ENCODE measurements at places on chromosomes 4 and X. TPM values are rescaled to one million over a fixed set of nuclear protein-coding genes. Genes with fewer than 3 reads are reported as not detected.
A peak's percentile ranks its signal among the peaks of the same experiment; 100 is the strongest.

DNA sequence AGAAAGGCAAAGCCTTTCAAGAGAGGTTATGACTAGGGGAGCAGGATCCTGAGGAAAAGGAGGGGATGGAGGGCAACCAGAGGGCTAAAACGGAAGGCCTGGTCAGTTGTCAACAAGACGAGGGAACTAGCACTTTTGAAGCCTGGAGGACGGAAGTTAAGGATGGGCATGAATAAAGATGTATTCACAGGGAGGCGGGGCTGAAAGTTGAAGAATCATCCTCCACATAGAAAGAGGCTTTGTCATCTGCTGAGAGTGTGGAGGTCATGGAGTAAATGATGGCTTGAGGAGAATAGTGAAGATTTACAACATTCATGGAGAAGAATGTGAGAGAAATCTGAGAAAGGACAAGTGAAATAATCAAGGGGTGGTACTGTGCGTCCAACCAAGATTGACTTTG is 137.5 kb downstream of the MAGEB17 start:
- H3K36me3 ChIP-seq = no peaks in the 10 kb centered on the region
- no peaks in the 10 kb centered on the region for H3K4me1 ChIP-seq
- H3K27me3 ChIP-seq = no peaks in the 10 kb centered on the region
- no peak for DNase-seq

DNA sequence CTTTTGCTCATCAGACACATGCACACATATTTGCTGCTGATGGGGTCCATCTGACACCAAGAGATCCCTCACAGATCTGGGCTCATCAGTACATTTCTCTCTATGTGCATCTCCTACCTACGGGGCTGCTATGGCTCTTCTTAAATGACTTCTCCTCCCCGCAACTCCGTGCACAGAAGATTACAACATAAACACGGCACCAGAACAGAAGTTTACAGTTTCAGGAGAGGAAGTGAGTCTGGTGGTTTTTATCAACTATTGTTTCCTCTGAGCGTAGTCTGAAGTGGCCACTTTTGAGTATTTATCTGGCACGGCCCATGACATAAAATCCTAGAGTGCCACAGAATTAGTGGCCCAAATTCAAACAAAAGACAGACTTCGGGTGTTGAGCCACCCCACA is 263.8 kb downstream of the PRDM5 start:
- H3K36me3 ChIP-seq = no peaks in the 10 kb centered on the region
- H3K27me3 ChIP-seq = no peaks in the 10 kb centered on the region
- no peaks in the 10 kb centered on the region for H3K4me1 ChIP-seq
- H3K27ac ChIP-seq = no peak overlapping the region
- no peak for DNase-seq

DNA sequence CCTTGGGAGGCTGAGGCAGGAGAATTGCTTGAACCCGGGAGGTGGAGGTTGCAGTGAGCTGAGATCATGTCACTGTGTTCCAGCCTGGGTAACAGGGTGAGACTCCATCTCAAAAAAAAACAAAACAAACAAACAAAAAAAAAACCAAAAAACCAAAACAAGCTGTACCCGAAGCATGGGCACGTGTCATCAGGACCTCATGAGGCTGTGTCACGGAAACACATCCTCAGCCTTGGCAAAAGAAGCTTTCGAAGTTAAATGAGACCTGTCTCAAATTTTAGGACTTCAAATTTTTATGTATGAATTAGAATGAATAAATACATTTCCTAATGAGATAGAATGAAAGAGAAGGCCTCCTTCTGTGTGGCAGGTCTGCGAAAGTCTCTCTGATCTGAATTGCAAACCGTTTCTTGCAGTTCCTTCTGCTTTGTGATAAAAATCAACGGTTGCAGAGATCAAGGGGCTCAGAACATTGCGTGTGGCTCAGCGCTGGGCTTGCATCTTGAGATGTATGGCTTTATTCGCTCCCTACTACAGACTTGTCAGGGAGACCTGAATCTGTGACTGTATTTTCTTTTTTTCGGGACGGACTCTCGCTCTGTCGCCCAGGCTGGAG is 19.5 kb upstream of the CRLF2 start:
- no peaks in the 10 kb centered on the region for H3K36me3 ChIP-seq
- peak overlapping the region; percentile 77 for H3K27ac ChIP-seq
- no peak for DNase-seq
- H3K4me3 ChIP-seq = peak overlapping the region; percentile 20
- H3K27me3 ChIP-seq = no peaks in the 10 kb centered on the region

GRCh38 chr4:183081116-183081469 is 18.0 kb upstream of the WWC2 start:
- H3K36me3 ChIP-seq = no peaks in the 10 kb centered on the region
- H3K27me3 ChIP-seq = no peaks in the 10 kb centered on the region
- DNase-seq = no peak
- no peak overlapping the region for H3K27ac ChIP-seq
- no peaks in the 10 kb centered on the region for H3K4me1 ChIP-seq
- H3K4me3 ChIP-seq = no peak overlapping the region

- no peak for DNase-seq
- H3K27me3 ChIP-seq = no peaks in the 10 kb centered on the region
- no peak overlapping the region for H3K27ac ChIP-seq
Observed at GRCh38 chrX:108453841-108454240, 14.2 kb downstream of the COL4A5 start.

DNA sequence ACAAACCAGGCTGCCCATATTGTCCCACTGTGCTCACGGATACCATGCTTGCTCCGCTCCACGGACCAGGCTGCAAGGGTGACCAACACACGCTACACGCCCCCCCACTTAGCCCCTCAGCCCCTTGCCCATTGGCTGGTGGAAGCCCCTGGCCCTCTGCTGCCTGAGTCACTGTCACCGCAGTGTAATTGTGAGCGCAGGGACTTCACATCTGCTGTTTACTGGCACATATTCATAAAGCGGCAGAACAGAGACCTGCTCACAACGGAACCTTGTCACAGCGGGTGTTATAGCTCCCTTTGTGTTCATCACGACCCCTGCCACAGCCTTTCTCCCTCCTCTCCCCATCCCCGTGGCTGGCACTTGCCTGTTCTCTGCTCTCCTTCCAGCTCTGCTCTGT is 83.7 kb downstream of the PSAPL1 start:
- no peak overlapping the region for H3K27ac ChIP-seq
- H3K36me3 ChIP-seq = no peaks in the 10 kb centered on the region
- H3K4me1 ChIP-seq = no peaks in the 10 kb centered on the region
- H3K4me3 ChIP-seq = no peak overlapping the region
- DNase-seq = no peak

DNA sequence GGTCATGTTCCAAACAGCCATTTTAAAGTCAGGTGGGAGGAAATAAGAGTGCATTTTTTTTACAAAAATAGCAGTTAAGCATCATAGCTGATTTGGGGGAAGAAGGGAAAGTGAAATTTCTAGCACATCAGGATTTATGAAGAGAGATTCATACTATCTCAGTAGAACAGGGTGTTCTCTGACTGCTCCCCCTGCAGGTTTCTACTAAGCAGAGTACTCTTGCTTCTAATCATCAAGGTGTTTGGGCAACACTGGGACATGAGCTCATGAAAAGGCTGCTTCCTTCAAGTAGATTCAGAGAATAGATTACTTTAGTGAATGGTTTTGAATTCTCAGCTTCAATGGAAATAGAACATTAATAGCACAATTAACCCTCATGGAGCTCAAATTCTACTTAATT is 591.4 kb upstream of the PCDH10 start:
- no peaks in the 10 kb centered on the region for H3K4me1 ChIP-seq
- H3K4me3 ChIP-seq = no peak overlapping the region
- no peaks in the 10 kb centered on the region for H3K27me3 ChIP-seq
- DNase-seq = no peak
- H3K36me3 ChIP-seq = no peaks in the 10 kb centered on the region

DNA sequence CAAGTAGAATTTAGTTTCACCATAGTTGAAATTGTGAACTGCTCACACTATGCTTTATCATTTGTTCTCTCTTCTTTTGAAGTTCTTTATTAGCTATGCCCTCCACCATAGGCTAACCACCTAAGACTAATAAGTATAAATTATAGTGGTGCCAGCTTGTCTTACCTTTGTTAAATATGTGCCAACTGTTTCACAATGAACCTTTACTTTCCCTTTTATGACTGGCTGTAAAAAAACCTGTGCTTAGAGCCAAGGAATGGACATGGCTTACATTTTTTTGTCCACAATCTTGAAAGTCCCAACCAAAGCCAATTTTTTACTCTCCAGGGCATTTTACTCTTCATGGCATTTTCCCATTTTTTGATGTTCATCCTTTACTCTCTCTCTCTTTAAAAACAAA is 123.5 kb upstream of the LEF1 start:
- H3K4me1 ChIP-seq = peaks cover 5% of the 10 kb centered on the region
- H3K4me3 ChIP-seq = no peak overlapping the region
- H3K36me3 ChIP-seq = no peaks in the 10 kb centered on the region

DNA sequence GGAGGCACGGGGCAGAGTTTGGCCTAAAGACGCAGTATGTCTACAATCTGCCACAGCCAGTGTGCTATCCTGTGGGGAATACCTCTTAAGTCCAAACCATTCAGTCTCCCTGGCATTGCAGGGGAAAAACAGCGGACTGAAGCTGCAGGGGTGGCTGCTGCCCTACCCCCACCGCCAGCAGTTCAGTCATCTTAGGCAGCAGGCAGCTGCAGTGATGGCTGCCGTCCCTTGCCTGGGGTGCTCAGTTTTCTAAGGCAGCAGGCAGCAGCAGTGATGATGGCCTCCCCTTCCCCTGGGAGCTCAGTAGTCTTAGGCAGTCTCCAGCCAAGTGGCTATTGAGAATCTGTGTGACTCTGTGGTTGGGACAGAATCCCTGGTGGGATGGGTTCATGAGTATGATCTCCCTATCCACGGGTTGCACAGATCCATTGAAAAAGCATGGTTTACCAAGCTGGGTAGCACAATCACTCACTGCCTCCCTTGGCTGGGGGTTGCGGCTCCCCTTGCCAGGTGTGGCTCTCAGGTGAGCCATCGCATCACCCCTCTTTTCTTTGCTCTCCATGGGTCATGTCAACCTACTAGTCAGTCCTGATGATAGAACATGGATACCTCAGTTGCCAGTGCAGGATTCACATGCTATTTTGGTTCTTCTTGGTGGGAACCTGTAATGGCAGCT is 48.9 kb upstream of the GRID2 start:
- H3K4me1 ChIP-seq = no peaks in the 10 kb centered on the region
- no peak overlapping the region for H3K4me3 ChIP-seq
- no peak for DNase-seq
- no peak overlapping the region for H3K27ac ChIP-seq

DNA sequence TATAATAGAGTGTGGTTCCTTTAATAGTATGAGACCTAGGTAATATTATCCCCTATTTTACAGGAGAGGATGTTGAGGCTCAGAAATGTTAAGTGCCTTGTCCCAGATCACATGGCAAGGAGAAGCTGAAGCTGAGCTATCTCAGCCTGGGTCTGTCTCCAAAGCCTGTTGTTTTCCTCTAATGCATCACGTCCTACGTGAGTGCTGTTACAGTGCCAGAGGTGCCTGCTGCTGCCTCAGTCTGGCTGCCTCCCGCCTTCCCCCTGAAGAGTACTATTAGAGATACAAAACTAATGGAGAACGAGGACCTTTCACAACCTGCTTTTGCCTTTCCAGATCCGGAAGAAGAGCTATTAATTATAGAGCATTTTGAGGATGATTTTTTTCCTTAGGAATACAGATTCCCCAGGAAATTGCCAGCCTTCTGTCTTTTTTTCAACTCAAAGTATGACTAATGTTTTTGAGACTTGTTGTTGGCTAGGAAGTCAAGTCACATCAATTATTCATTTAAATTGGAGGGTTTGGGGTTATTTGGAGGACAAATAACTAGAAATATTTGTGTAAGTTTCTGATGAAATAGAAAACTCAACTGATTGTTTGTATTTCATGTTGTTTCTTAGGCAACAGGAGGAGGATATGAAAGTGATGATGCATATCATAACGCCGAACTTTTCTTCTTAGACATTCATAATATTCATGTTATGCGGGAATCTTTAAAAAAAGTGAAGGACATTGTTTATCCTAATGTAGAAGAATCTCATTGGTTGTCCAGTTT is 43.9 kb upstream of the MTMR1 start:
- no peaks in the 10 kb centered on the region for H3K27me3 ChIP-seq
- H3K4me1 ChIP-seq = no peaks in the 10 kb centered on the region
- no peak overlapping the region for H3K4me3 ChIP-seq
- DNase-seq = no peak

DNA sequence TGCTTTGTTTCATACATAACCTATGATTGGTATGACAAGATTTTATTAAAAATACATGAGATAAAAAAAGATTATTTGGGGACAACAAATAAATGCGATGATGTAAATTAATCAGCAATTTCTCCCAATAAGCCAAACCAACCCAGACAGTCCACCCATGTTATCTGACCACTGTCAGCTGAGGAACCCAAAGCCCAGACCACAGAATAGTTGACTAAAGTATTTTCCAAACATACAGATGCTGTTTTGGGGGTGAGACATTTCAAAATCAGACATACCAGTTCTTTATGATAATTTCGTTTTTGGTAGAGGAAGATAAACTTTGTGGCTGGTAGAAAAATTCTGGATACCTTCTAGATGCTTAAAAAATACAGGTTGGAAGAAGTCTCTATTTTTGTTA is 650.8 kb upstream of the FAM241A start:
- no peaks in the 10 kb centered on the region for H3K27me3 ChIP-seq
- no peaks in the 10 kb centered on the region for H3K4me1 ChIP-seq
- DNase-seq = no peak
- no peaks in the 10 kb centered on the region for H3K36me3 ChIP-seq
- H3K27ac ChIP-seq = no peak overlapping the region

- no peak overlapping the region for H3K27ac ChIP-seq
- no peak for DNase-seq
- no peaks in the 10 kb centered on the region for H3K4me1 ChIP-seq
- peaks cover 4% of the 10 kb centered on the region for H3K36me3 ChIP-seq
- no peaks in the 10 kb centered on the region for H3K27me3 ChIP-seq
Observed at GRCh38 chrX:108156082-108156481, 64.5 kb downstream of the ATG4A start.

- H3K27ac ChIP-seq = no peak overlapping the region
- H3K27me3 ChIP-seq = no peaks in the 10 kb centered on the region
- no peak for DNase-seq
- no peaks in the 10 kb centered on the region for H3K4me1 ChIP-seq
Observed at GRCh38 chr4:182082910-182083309, 160.3 kb upstream of the TENM3 start.

- no peak overlapping the region for H3K4me3 ChIP-seq
- no peak for DNase-seq
- H3K27me3 ChIP-seq = no peaks in the 10 kb centered on the region
- no peaks in the 10 kb centered on the region for H3K36me3 ChIP-seq
- H3K4me1 ChIP-seq = no peaks in the 10 kb centered on the region
Observed at GRCh38 chr4:84691800-84692199, 108.9 kb downstream of the CDS1 start.

GRCh38 chr4:65911720-65912119 is 241.4 kb upstream of the EPHA5 start:
- H3K4me1 ChIP-seq = no peaks in the 10 kb centered on the region
- H3K27ac ChIP-seq = no peak overlapping the region
- no peaks in the 10 kb centered on the region for H3K36me3 ChIP-seq

The PRSS12 gene
- polyA plus RNA-seq = 3.3 TPM

The PDZD4 gene
- 7.9 TPM for polyA plus RNA-seq

The PRICKLE3 gene
- 5.4 TPM for polyA plus RNA-seq

The SSX2B gene
- polyA plus RNA-seq = not detected

The ZFP92 gene
- polyA plus RNA-seq = 0.27 TPM

The FGD1 gene
- 0.98 TPM for polyA plus RNA-seq

The WDR17 gene
- polyA plus RNA-seq = 0.23 TPM

The PLXNB3 gene
- polyA plus RNA-seq = 0.71 TPM

All from thymus (tissue), 14 donors.